ENCODE measurements at places on chromosomes 1 and 21.

DNA sequence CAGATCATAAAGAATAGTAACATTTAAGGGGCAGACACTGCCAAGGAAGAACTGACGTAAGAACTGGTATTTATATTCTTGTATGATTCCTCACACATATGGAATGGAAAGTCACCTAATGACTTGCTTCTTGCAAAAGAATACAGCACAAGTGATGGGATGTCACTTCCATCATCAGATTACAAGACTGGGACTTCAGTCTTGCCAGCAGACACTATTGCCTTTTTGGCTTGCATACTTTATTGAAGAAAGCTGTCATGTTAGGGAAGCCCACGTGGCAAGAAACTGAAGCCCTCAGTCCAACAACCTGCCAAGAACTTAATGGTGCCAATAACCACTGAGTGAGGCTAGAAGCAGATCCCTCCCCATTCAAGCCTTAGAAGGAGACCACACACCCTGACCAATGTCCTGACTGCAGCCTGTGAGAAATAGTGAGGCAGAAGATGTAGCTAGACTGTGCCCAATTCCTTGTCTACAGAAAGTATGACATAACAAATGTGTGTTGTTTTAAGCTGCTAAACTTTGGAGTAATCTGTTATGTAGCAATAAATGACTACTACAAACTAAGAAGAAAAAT lies 12.0 kb downstream of the EGLN1 start:
- DNase-seq = no peak

DNA sequence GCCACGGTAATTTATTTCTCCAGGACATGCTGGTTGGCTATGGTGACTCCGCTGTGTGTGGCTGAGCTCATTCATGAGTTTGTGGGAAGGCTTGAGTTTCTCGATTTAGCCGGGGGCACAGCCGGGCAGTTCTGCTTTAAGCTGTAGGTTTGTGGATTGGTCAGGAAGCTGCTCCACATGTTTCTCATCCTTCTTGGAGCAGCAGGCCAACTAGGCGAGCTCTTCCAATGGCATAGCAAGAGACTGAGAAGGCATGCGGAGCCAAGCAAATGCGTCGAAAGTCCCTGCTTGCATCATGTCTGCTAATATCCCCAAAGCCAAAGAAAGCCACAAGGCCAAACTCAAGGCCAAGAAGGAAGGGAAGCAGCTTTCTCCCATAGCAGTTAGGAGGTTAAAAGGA lies 71.6 kb upstream of the GREM2 start:
- DNase-seq = peak; percentile 89

- DNase-seq = no peak
Observed at GRCh38 chr1:84450910-84451309, 28.2 kb upstream of the RPF1 start.

DNA sequence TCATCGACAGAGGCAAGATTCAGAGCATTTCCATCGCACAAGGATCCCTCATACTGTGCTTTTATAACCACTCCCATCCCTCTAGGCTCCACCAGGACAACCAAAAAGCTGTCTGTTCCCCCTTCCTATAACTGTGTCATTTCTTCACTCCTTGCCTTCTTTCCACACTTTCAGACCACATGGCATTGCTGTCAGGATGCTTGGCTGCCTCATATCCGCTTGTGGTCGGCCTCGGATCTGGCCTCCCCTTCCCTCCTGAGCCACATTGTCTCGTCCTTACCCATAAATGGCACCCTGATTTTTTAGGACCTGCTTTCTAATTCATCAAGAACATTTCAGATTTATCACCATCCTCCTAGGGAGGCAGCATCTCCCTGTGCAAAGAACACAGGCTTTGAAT lies 80.5 kb downstream of the HIVEP3 start:
- DNase-seq = no peak

DNA sequence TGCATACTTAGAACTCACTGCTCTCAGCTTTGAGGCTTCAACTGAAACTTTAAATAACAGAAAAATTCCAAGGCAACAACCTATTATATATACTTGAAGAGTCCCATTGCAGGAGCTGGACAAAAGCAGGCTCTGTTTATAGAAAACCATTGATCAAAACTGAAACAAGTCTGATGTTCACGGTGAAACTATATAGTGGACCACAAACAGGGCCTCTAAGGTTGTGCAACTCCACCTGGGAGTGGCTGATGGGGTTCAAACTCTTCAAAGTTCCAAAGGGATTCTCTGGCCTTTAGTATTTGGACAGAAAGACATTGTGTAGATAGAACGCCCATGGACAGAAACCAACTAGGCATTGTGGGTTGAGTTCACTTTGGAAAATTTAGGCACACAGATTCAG lies 140.3 kb downstream of the ZC3H11B start:
- DNase-seq = no peak

GRCh38 chr1:40853113-40853884 lies 8.9 kb downstream of the CITED4 start:
- DNase-seq = no peak

DNA sequence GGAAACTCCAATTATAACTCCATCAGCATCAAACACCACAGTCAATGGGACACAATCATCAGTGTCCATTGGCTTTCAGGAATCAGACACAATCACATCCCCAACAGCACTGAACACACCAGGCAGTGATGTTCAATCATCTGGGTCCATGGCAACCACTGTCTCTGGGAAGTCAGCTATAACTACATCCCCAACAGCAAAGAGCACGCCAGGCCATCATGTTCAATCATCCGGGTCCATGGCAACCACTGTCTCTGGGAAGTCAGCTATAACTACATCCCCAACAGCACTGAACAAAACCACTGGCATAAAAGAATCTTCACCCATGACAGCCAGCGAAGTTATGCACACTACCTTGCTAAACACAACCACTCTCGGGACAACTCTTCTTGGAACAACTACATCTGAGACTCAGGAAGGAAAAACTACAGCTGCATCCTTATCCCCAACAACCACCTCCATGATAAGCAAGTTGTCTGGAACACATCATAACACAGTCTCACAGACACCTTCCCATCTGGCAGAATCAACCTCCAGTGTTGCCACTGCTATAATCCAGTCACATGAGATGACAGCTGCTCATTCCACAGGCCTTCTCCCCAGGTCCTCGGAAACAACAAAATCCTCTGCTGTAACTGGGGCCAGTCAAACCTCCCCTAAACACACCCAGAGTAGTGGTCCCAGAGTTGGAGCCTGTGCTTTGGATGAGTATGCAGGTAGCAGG lies 19.9 kb downstream of the CATSPER4 start:
- DNase-seq = no peak

DNA sequence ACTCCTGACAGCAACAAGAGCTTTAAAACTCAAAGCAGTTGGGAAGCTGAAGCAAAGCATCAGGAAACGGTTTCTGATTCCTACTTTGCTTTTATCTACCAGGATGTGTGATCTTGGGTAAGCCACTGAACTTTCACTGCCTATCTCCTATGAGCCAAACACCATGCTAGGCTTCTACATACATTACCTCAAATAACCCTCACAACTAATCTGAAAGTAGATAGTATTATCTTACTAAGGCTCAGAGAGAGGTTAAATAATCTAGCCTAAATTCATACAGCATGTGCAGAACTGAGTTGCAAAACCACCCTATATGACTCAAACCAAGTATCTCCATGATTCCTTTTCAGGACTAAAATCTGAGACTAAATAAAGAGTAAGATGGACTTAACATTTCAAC lies 83.8 kb downstream of the EVI5 start:
- DNase-seq = no peak

DNA sequence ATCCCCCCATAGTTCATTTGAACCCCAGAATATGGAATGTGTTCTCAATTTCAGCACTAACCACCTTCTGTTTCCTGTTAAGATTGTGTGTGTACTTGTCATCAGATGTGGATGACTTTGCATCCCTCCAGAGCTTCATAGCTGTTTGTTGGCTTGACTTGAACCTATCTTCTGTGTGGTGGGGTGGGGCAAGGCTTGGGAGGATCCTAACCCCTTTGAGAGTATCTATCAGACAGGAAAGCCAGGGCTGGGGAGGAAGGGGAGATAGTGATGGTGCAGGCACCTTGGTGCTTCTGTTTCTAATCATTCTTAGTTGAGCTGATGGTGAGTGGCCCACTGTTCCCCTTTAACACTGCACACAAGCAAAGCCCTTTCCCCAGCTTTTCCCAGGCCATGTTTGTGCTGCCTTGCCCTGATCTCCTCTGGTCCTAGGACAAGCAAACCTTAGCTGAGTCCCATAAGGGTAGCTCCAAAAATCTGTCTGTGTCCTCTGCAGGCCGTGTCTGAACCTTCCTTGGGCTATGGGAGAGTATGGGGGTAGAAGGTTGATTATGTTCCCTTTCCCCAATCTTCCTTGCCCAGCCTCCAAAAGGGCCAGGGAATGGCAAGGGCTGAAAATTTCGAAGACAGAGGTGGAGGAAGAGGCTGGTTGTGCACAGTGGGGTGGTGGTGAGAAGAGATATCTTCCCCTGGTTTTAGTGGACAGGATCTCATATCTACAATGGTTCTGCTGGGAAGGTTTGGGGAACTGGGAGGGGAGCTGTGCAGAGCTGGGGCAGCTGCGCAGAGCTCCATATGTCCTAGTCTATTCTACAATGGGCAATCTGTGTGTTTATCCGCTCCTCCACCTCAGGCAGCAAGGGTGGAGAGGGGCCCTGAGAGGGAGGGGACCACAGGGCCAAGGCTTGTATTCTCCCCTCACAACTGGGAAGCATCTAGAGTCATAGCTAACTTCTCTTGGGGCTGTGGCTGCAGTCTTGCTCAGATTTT lies 1.4 kb downstream of the NHLH1 start:
- no peak for DNase-seq

DNA sequence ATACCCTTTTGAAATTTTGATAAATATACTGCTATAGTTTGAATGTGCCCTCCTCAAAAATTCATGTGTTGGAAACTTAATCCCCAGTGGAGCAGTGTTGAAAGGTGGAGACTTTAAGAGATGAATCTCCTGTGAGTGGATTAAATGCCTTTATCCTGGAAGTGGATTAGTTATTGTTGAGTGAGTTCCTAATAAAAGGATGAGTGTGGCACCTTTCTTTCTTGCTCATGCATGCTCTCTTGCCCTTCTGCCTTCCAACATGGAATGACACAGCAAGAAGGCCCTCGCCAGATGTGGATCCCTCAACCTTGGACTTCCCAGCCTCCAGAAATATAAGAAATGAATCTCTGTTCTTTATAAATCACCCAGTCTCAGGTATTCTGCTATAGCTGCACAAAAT lies 51.8 kb downstream of the CD160 start:
- no peak for DNase-seq

DNA sequence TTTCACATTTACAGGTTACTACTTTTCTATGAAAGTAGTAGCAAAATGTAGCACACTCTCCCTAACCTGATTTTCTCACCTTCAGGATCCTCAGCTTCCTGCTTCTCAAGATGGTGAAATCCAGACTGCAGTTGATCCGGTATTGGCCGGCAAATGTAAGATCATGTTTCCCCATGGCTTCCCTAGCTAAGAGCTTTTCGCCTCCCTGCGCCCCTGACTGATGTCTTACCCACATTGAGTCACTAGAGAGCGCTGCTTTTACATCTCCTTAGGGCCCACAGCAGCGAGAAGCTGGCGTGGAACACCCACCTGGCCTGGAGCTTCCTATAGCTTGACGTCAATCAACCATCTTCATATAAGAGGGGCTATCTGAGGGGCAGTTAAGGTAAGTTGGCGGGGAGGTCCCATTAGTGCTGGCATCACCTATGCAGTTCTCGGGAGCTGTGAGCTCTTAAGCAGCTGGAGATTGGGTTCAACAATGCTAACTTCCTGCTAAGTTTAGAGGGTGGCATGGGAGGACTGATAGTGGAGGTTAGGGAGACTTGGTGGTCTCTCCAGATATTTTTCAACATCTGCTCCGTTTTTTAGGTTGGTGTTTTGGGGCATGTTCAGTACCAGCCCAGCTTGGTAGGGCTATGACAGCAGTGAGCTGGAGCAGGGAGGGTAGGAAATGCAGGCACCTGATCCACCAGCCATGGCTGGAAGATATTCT lies 5.5 kb downstream of the PTPN7 start:
- peak; percentile 25 for DNase-seq

DNA sequence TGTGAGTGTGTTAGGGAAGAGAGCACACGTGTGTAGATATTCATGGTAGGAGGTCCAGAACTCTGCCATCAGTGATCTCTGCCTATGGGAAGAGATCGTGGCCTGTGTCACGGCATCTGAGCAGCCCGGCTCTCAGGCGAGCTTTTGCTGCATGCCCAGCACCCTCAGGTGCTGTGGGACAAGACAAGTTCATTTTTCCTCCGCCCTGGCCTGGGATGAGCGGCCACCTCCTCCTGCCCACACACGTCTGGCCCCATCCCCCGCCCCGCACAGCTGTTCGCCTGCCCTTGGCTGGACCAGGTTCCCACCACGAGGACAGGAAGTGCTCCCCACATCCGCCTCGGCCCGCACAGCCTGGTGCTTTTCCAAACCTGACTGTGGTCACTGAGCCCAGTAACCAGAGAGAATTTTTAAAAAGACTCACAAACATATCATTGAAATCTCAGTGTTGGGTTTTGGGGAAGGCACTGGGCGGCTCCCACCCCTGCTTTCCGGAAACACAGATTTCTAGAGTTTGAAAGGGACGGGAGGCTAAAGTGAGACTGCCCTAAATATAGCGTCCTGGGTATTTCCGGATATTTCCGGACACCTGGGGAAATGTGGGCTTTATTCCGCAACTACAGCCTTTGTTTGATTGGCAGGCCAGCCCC lies 18.0 kb downstream of the BMP8A start:
- no peak for DNase-seq

DNA sequence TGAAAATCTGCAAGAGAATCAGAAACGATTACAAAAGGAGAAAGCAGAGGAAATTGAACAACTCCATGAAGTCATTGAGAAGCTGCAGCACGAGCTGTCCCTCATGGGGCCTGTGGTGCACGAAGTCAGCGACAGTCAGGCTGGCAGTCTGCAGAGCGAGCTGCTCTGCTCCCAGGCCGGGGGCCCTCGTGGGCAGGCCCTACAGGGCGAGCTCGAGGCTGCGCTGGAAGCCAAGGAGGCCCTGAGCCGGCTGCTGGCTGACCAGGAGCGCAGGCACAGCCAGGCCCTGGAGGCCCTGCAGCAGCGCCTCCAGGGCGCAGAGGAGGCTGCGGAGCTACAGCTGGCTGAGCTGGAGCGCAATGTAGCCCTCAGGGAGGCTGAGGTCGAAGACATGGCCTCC lies 47.5 kb upstream of the DIP2A start:
- DNase-seq = no peak

- DNase-seq = no peak
Observed at GRCh38 chr1:201014816-201015200, 8.7 kb downstream of the KIF21B start.

DNA sequence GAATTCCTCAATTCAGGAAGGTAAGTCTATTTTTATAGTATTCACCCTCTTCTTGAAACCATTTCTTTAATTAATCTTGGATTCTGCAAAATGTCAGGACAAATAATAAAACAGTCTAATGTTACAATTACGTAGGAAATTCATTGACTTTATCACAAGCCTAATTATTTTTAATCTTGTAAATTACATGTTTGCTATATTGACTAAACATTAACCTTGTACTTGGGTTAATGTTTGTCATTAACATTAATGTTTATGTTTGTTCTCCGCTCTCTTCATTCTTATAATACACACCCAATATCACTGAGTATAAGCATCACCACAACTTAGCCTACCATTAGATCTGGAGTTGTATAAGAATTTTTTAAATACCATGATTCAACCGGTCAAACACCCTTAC lies 2.8 kb downstream of the GCLM start:
- no peak for DNase-seq

Data from GM04503 (cell line).